Activated naive CD4-positive, alpha-beta T cell treated with Interleukin-2 at 50 U/mL for 16 hours (primary cell): ENCODE measurements at places on chromosomes 7 and 10.

DNA sequence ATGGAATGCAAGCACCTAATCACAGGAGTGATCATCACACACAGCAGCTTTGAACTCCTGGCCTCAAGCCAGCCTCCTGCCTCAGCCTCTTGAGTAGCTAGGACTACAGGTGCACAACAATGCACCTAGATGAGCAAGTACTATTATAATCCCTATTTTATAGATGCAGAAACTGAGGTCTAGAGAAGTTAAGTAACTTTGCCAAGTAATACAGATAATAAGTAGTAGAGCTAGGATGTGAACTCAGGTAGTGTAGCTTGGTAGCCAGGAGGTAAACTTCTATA lies 33.7 kb downstream of the DNAJC12 start:
- no peak for DNase-seq

DNA sequence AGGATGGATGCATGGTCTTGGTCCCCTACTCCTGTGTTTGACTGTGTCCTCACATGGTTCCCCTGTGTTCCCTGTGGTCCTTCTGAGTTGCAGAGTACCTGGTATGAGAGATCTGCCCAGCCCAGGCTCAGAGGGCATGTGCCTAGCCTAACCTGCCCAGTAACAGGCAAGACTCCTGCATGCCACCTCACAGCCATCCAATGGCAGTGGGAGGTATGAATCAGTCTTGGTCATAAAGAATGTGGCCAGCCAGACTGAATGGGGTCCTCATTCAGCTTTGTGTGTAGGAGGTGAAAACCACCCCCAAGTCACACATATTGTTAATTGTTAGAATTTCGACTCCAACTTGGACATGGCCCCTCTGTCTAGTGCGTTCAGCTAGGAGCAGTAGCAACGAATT lies 17.2 kb upstream of the GPR158 start:
- no peak for DNase-seq

DNA sequence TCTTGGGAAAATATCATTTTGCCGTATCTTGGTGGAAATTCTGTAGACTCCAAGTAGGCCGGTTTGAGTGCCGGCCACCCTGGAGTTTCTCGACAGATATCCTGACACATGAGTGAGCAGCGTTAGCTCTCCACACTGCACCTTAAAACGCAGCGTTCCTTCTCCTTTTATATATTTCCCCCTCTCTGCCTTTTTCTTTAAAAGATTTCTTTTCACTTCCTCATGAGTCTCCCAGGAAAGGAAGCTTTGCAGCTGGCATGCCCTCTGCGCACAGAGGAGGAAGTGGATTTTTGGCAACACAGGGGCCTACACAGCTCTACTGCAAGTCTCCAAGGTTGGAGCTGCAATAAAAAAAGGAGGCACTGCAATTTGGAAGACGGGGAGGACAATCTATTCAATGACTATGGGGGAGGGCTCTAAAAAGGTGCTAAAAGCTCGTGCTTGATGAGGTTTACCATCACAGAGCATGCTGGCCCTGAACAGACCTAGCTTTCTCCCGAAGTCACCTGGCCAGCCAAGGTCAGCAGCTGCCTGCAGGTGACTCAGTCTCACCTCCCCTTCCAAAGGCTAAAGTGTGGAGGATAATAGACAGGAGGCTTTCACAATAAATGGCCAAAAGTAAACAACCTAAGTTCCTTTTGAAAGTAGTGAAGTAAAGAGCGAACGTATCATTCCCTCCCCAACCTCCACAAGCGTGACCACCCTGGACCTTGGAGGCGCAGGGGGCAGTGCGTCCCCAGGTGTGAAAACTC lies 252.8 kb downstream of the ZMYND11 start:
- DNase-seq: no peak

- DNase-seq: no peak
These were observed 60.2 kb downstream of the SGCE start for GRCh38 chr7:94595717-94596116.

GRCh38 chr10:88507826-88508453 lies 75.2 kb downstream of the RNLS start:
- no peak for DNase-seq

GRCh38 chr7:28922624-28923331 lies 35.4 kb downstream of the TRIL start:
- peak; percentile 55 for DNase-seq

- no peak for DNase-seq
These were observed 291.1 kb upstream of the IMMP2L start for GRCh38 chr7:111853201-111853990.

DNA sequence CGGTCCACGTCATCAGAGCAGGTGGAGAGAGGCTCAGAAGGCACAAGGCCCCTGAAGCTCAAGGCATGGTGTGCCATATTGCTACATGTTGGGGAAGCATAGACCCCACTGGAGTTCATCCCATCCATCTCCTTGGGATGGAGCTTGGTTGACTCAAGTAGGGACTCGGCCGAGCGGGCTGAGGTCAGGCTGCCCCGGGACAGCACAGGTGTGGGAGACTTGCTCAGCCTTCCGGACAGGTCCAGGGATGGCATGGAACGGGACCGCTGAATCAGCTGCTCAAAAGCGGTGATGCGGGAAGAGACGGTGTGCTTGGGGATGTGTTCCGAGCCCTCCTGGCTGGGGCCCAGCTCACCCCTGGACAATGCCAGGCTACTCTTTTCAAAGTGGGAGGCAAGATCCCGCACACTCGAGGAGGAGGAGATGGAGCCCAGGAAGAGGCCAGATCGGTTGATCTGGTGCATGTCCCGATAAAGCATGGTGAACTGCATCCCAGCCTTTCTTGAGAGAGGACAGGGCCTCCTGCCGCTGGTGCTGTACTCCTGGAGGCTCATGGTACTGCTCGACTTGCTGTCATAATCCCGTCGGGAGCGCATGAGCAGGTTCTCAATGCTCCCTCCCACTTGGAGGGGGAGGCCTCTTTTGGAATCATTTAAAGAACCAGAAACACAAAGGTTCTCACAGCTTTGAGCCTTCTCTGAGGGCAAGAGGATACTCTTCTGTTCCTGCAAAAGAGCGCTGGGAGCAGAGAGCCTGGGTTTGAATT lies 65.6 kb upstream of the PDLIM1 start:
- no peak for DNase-seq

- DNase-seq: no peak
These were observed 15.5 kb downstream of the ZMIZ1 start for GRCh38 chr10:79084012-79084971.

DNA sequence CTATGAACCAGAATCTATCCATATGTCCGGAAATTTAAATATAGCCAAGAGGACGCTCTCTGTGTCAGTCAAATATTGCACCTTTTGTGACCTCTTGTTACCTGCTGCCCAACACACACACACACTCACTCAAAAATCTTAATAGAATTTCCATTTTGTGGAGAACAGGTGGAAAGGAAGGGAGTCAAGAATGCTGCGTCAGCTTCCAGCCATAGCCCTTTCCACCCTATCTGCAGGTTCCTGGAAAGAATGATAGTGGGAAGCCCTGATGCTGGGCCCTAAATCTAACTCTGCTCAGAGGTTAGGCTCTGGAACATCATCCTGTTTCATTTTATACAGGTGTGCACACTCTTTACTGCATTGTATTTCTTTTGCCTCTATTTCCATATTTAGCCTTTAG lies 9.6 kb upstream of the GPNMB start:
- no peak for DNase-seq

DNA sequence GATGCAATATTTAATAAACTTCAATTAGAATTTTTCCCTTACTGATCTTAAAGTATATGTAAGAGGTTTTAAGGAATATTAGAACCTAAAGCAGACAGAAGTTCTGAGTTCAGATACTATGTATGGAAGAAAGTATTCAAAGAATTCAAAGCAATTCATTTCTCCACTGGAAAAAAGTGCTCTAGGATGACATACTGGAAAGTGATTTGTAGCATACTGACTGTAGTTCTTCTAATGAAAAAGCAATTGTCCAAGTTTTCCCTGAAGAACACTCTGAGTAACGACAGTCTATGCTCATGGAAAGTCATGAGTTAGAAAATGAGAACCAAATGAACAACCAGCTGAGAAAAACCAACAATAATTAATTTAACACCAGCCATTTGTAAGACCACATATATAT lies 180.8 kb upstream of the SLC26A5 start:
- no peak for DNase-seq

DNA sequence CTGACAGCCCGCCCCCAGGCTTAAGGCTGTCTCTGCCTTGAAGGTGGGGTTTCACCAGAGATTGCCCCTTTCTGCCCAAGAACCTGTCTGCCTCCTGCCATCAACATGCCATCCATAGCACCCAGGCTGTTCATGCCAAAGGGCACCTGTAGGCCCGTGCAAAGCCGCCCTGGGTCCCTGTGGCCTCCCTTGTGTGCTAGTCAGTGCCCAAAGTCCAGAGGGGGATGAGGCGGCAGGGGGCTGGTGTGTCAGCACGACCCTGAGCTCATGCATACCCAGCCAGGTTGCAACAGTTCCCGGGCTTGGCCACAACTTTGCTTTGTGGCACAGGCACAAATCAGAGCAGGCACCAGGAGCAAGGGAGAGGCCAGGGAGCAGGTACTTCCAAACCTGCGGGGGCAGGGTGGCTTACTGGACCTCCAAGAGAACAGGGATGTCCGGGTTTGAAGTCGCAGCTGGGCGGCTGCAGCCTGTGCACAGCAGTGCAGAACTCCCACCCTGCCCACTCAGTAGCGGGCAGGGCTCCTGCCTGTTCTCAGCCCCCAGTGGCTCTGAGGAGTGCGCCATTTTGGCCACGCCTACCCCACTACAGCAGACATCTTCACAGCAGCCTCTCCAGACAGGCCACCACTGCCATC lies 671.1 kb upstream of the GRM3 start:
- DNase-seq: no peak

DNA sequence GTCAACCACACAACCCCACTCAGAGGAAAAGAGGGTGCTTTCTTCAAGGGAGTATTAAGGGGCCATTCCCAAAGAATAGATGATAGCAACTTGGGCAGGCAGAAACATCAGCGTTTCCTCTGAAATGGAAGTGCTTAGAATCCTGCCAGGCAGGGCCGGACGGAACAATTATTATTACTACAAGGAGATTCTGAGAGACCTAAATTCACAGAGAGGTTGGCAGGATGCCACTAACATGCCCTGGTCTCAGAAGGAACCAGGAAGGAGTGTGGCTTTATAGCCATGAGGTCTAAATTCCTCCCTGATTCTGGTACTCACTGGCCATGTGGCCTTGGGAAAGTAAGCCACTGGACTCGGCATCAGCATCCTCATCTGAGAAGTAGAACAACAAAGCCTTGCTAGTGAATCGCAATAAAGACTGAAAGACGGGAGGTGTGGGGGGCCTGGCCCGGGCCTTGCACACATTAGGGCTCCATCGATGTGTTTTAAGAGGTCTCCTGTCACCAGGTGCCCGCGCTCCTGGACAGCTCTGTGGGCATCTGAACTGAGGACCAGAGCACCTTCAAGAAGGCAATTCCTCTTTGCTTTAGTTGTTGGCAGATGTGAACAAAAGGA lies 131.5 kb downstream of the OAT start:
- DNase-seq: no peak

- no peak for DNase-seq
These were observed 59.8 kb downstream of the LHPP start for GRCh38 chr10:124521429-124521871.

- no peak for DNase-seq
These were observed 4.0 kb downstream of the SFMBT2 start for GRCh38 chr10:7406712-7407333.

GRCh38 chr10:99834410-99834809 lies 52.0 kb downstream of the ABCC2 start:
- no peak for DNase-seq

- no peak for DNase-seq
These were observed 209.2 kb downstream of the GPAM start for GRCh38 chr10:111974325-111974724.

DNA sequence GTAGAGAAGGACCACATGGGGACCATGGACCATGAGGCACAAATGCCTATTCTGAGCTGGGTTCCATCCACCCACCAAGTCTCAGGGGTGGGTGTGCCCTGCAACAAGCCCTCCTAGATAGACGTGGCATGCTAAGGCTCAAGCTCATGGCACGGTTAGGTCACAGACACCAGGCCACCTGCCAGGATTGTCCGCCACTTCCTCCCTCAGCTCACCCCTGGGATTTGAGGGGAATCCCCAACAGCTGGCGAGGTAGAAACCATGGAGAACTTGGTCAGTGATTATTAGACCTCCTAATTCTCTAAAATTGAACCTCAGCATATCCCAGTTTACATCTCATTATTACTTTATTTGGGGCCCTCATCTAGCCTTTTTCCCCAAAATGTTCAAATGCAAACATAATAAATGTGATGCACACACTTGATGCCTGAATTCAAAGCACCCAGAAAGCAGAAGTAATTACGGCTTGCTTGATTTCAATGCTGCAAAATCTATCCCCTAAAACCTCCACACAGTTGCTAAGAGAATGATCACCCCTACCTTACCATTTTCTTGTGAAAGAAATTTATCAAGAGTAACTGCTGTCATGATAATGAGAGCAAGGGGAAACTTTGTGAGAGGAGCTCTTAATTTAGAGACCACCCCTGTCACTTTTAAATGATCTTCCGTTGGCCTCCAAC lies 366.6 kb upstream of the PFKP start:
- no peak for DNase-seq

- DNase-seq: no peak
These were observed 3.3 kb upstream of the UNCX start for GRCh38 chr7:1229202-1229947.

DNA sequence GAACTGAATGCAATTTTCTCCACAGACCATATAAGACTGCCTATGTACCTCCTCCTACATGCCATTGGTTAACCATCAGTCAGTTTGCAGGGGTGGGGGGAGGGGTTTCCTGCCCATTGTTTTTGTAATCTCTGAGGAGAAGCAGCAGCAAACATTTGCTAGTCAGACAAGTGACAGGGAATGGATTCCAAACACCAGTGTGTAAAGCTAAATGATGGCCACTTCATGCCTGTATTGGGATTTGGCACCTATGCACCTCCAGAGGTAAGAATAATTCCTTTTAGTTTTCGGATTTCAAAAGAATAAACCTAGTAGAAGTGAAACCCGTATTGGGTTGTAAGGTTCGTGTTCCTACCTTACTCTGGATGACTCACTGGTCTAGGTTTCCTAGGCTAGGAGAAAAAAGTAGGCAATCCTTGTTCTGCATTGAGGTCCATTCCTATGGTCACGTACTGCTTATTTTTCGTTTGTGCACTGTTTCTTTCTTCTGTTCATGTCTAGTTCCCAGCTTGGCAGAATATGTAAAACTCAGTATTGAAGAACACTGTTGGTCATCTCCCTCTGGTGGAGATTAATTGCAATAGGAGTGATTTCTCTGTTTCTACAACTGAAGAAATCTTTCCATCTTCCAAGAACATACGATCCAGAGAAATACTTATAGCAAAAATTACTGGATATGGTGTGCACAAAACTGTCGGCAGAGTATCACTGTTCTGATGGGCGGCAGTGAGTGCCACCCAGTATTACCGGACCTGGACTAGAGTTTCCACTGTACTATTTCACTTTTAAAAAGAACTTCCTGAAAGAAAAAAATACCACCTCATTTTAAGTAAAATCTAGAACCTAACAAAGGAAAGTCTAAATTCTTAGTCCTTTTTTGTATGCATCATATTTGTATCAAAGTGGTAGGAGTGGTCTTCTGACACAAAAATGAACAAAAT lies at the start of gene AKR1C3:
TSS of gene AKR1C3 (plus strand) at position 150 of the 941 bp plus-strand sequence. CDS start at position 181, 31 bp downstream.
- DNase-seq: no peak

- no peak for DNase-seq
These were observed 755 bp downstream of the TOMM7 start for GRCh38 chr7:22821702-22822485.

GRCh38 chr10:30691639-30692015 lies 62.1 kb upstream of the LYZL2 start:
- DNase-seq: no peak

- DNase-seq: no peak
These were observed 51.3 kb downstream of the POLL start for GRCh38 chr10:101536800-101537199.

- DNase-seq: no peak
These were observed 61.0 kb downstream of the NRP1 start for GRCh38 chr10:33273295-33274002.

- no peak for DNase-seq
These were observed 69.5 kb upstream of the VOPP1 start for GRCh38 chr7:55641811-55642210.
